NCI-H774 (cell line): ENCODE measurements at places on chromosomes 6 and 20.

DNA sequence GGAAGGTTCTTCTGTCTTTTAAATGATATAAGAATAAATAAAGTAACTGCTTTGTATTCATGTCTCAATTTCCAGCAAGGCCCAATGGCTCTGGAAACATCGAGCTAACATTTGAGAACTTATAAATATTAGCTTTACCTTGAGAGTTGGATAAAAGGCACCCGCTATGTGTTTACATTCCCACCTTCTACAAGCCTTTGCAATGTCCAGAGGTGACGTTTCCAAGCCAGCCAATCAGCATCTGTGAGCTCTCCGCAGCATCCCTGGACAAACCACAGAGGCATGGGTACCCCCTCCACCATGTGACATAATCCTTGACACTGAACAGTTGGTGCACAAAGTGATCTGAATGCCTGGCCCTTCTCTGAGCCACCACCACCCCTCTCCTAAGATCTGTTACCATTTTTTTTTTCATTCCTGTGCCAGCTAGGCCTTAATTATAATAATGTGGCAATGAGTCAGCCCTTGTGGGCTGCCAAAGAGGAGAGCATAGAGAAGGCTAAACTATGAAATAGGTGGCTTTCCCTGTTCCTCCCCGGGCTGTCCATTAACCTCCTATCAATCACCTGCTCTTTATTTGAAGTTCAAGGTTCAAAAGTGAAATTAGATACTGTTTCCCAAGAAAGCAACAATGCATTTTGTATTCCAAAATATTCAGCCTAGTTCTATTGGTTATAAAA, 4.1 kb downstream of the CBLN4 start:
- peak; percentile 75 for DNase-seq

GRCh38 chr6:127090051-127090450, 28.4 kb upstream of the RSPO3 start:
- no peak for DNase-seq

GRCh38 chr6:73151732-73152131, 73.6 kb downstream of the KHDC1L start:
- DNase-seq: no peak

GRCh38 chr6:144528743-144529425, 243.7 kb downstream of the UTRN start:
- no peak for DNase-seq

- DNase-seq: peak; percentile 37
These were observed 6.8 kb upstream of the POU3F2 start for GRCh38 chr6:98827295-98828159.

- DNase-seq: no peak
These were observed 233.1 kb upstream of the ZNF217 start for GRCh38 chr20:53826597-53827291.

DNA sequence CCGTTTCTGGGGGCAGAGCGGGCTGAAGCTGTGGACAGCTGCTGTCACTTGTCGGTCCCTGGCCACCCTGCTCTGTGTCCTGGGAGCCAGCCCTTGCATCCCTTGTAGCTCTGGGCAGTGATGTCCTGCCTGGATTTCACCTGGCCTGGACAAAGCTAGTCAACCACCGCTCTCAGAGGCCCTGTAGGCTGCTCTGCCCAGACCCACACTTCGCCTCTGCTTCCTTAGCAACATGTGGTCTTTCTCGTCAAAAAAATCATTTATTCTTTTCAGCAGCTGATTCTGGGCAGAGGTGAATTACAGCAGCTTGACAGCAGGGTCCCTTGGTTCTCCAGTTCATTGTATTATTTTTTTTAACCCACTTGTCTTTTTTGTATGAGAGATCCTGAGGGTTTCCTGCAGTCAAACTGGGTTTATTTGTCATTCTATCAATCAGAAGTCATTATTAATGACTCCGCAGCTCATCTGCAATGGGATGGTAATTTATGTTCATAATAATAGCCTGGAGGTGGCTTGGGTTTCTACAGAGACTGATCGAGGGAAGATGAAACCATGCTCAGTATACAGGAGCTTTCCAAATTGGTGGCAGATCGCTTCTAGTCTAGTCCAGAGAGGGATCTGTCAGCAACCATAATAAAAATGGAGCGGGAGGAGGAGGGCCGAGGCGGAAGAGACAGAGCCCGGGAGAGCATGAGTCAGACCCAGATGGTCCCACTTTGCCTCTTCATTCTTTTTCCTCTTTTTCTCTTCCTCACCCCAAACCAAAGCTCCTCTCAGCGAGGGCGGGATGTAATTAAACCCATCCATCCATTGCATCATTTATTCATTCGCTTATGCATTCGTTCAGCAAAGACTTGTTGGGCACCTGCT, 22.4 kb downstream of the EDN3 start:
- no peak for DNase-seq

- DNase-seq: no peak
These were observed 7.3 kb downstream of the EYA4 start for GRCh38 chr6:133248241-133249001.

GRCh38 chr6:32969685-32970412, 1.5 kb downstream of the BRD2 start:
- peak; percentile 30 for DNase-seq

DNA sequence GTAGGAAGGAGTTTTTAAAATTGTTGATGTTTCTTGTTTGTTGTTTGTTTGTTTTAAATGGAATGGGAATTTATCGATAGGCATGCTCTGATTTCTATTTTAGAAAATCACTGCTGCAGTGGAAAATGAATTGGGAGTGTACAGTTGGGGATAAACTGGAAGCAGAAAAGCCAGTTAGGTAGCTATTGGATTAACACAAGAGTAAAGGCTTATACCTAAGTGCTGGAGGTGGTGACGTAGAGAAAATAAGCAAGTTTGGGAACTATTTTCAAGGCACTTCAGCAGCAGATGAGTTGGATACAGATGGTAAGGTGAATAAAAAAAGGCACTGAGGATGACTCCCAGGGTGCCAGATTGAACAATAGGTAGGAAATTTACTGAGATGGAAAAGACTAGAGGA, 164.9 kb downstream of the PLCB4 start:
- no peak for DNase-seq

DNA sequence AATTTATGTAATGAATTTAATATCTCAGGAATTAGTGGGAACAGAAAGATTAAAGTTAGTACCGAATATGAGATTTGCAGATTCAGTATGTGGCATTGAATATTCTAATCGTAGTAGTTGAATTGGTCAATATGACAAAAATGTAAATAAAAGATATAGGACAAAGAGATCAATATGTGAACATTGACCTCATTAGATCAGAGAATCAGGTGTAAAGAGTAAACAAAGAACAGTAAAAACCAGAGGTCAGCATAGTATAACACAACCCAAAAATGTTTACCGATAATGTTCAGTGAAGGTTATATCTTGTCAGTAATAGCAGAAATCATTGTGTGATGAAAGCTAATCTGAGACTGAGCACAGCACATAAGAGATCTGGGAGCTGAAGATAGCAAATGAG, 152.0 kb downstream of the FAM83B start:
- DNase-seq: no peak

- peak; percentile 20 for DNase-seq
These were observed 60.9 kb downstream of the COL9A1 start for GRCh38 chr6:70241991-70242420.

GRCh38 chr6:110044096-110044495, 66.0 kb downstream of the GPR6 start:
- no peak for DNase-seq

DNA sequence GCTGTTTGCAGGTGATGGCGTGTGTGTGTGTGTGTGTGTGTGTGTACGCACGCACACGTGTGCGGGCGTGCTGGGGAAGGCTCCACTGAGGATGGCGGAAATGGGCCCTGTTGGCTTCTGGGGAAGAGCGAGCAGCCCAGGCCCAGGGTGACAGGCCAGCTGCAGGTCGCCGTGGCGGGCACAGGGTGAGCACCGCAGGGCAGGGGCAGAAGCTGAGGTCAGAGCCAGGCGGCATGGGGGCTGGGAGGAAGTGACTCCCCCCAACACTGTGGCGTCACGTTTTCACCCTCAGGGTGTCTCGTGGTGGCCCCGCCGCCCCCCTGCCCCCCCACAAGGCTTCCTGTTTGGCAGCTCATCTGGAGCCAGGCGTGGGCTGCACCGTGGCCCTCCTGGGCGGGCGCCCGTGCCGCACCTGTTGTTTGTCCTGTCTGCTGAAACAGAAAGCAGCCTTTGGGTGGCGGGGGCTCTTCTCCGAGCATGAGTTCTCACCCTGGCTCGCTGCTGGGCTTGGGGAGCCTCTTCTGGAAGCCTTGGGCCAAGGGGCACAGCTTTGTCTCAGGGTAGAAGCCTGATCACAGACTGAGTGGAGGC, 7.1 kb downstream of the RBM38 start:
- peak; percentile 94 for DNase-seq

- no peak for DNase-seq
These were observed 545 bp downstream of the ACTR5 start for GRCh38 chr20:38748861-38749149.

DNA sequence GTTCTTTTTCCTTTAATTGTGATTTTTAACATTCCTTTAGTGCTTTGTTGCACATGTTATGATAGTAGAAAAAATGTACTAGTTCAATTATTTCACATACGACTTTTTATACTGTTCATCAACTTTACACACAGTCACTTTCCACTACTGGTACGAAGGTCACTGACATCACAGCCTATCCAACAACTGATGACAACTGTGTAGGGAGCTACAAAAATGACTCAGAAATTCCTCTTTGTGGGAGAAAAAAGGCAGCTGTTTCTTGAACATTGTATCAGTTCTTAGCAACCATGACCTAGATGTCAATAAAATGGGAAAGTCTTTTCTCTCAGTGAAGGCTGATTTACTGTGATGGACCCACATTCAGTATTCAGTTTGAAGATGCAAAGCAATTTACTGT, 7.0 kb upstream of the ID4 start:
- DNase-seq: no peak

- no peak for DNase-seq
These were observed 18.8 kb upstream of the RALGAPA2 start for GRCh38 chr20:20731000-20731944.

DNA sequence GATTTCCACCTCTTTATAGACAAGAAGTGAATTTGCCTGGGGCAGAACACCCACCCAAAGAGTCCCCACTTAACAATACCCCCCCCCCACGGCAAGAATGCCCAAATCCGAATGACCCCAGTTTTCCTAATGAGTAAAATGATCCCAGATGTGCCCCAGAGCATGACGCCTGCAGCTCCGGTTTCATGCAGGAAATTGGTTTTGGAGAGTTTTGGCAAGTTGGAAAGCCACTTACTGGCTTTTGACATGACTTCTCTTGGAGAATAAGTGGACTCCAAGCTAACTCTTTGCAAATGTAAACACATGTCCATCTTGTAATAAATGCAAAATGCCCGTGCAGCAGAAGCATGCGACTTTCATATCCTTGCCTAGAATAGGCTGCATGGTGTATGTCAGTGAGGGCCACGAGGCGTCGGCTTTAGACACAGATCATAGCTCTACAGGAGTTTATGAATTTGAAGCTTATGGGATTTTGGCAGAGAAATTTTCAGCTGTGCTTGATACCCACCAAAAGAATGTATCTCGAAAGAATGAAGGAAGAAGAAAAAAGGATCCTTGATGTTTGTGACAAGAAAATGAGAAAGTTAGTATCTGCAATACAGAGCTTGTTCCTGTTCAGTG, 24.2 kb downstream of the EDN3 start:
- no peak for DNase-seq

GRCh38 chr6:5979650-5980420, 26.9 kb downstream of the NRN1 start:
- DNase-seq: no peak

GRCh38 chr6:17725083-17725482, 18.4 kb upstream of the NUP153 start:
- DNase-seq: peak; percentile 20

GRCh38 chr6:153334121-153334520, 203.0 kb upstream of the RGS17 start:
- DNase-seq: no peak

DNA sequence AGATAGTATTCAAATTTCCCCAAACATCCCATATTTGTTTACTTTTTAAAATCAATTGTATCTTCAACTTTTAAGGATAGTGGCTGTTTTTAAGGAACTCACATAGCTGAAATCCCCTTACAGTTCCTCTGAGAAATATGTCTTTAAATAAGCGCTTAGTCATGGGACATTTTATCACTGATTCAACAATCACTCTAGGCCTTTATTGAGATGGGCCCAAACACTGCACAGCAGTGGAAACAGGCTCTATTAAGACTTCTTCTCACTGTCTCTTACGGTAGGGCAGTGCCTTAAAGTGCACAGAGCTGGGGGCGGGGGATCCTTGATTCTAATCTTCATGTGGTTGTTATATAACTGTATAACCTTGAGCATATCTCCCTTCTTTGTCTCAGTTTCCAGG, 59.8 kb upstream of the RREB1 start:
- DNase-seq: no peak

GRCh38 chr6:15365273-15365687, 119.4 kb downstream of the JARID2 start:
- DNase-seq: peak; percentile 85
